ENCODE measurements at places on chromosomes 2 and 18.

DNA sequence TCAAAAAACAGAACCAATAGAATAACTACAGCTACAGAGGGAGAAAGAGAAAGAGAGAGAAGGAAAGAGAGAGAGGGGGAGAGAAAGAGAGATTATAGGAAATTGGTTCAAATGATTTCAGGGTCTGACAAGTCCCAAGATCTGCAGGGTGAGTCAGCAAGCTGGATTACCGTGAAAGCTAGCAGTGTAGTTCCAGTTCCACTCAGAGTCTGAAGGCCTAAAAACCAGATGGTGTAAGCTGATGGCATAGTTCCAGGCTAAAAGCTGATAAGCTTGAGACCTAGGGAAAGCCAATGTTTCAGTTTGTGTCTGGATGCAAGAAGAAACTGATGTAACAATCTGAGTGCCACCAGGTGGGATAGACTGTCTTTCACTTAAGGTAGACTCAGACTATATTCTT lies 397.7 kb downstream of the TRIB2 start:
- DNase-seq, result no peak

DNA sequence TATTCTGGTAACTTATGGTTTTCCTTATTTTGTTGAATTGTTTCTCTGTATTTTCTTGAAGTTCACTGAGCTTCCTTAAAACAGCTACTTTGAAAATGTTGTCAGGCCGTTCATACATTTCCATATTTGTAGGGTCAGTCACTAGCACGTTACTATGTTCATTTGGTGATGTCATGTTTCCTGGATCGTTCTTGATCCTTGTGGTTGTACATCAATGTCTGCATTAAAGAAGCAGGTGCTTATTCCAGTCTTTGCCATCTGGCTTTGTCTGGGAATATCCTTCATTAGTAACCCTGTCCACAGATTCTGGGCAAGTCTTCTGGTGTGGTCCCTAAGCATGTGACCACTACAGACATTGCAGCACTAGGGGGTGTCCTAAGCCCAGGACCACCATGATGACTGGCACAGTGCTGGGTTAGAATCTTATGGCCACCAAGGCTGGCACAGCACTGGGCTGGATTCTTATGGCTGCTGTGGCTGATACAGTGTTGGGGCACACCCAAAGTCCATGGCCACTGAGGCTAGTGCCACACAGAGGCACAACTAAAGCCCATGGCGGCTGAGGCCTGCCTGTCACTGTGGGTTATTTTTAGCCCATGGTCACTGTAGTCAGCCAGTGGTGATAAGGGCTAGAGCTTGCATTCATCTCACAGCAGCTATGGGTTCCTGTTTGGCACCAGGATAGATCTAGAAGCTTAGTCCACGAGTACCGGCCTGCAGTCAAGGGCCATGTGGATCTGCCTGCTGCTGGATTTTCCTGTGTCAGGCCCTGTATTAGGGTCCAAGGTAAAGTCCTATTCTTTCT lies 13.2 kb downstream of the VWA3B start:
- DNase-seq, result no peak

- DNase-seq, result no peak
Measured at GRCh38 chr2:85772019-85772745, 18.4 kb downstream of the ATOH8 start.

DNA sequence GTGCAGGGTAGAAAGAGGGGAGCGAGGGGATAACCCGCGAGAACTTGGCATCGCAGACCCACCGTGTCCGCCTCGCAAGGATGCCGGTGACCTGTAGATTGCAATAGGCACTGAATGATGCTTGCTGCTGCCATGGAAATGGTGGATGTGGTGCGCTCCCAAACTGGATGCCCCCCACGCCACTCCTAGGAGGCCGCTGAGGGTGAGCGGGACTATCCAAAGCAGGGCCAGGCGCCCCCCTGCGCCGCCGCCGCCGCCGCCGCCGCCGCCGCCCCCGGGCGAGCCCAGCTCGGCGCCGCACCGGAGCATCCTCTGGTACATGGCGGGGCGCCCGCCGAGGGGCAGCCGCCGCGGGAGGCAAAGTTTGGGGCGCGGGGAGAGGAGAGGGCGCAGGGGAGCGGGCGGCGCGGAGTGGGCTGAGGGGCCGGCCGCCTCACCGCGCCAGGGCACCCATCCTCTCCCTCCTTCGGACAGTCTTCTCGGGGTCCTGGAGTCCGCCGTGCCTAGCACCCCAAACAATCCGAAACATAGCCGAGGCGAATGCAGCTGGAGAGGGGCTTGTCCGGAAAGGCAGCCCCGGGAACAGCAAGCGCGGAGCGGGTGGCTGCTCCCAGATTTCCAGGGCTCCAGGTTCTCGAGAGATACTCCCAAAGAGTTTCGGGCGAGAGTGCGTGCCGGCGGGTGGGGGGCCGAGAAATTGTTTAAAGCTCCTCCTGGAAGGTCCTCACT lies 685.1 kb downstream of the NRXN1 start:
- no peak for DNase-seq

DNA sequence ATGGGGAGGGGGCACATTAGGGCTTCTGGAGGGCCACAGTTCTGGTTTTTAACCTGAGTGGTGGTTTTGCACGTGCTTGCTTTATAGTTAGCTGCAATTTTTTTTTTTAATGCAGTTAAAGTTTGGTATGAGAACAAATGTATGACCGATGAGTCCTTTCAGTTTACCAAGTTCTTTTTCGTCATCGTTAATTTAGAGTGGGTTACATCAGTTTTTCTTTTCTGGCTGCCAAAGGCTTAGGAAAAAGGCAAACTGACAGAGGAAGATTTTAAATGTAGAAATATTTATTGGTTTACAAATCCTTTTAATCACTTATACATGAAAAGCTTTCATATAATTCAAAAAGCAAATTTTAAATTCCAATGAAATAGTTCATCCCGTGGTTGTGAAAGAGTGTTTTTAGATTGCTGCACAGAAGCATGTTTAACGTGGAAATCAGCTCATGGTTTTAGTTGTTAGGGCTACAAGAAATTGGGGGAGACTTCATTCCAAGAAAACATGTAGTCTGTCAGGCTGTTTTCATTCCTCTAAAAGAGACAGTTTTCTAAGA lies 82.9 kb downstream of the MSH2 start:
- DNase-seq, result no peak

- no peak for DNase-seq
Measured at GRCh38 chr2:69059731-69060290, 46.8 kb downstream of the ANTXR1 start.

DNA sequence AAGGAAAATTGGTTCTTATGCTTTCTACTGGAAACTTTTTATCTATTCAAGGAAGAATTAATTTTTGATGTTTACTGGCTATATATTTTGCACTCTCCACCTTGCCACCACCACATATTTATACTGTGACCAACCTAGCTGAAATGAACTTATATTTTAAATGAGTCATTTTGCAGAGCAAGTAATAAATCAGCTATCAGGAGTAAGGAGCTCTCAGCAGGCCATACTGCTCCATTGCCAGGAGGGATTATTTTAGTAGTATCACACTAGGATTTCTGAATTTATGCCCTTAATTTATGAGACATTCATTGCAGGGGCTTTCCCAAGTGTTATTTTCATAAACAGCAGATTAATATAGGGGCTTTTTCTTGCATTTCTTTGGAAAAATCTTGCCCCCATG lies 125.8 kb upstream of the CYP1B1 start:
- no peak for DNase-seq
